Muscle of back (tissue), 13 donors: ENCODE measurements at places on chromosomes 5 and 9.

DNA sequence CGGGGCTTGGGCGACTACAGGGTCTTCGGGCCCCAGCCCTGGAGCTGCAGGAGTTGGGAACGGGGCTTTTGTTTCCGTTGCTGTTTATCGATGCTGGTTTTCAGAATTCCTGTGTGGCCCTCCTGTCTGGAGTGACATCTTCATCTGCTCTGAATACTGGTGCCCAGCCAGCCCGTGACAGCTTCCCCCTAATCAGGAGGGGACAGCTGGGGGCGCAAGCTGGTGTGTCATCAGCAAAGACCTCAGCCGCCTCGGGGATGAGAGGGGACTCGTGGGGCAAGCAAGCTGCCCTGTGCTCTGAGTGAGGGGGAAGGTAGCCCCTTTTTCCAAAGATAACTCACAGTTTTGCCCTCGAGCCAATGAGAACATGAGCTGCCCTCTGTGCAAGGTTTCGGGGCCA, 110.7 kb downstream of the RXRA start:
- no peak for DNase-seq

- no peak for DNase-seq
Measured at GRCh38 chr5:56922922-56923321, 13.5 kb downstream of the SETD9 start.

- DNase-seq = no peak
Measured at GRCh38 chr5:122311961-122312590, at the start of gene SNCAIP. Gene SNCAIP (plus strand): TSS chr5:122312237. CDS start chr5:122391135, 78,898 bp downstream.

GRCh38 chr5:1005904-1006655, 2.5 kb upstream of the NKD2 start:
- no peak for DNase-seq

DNA sequence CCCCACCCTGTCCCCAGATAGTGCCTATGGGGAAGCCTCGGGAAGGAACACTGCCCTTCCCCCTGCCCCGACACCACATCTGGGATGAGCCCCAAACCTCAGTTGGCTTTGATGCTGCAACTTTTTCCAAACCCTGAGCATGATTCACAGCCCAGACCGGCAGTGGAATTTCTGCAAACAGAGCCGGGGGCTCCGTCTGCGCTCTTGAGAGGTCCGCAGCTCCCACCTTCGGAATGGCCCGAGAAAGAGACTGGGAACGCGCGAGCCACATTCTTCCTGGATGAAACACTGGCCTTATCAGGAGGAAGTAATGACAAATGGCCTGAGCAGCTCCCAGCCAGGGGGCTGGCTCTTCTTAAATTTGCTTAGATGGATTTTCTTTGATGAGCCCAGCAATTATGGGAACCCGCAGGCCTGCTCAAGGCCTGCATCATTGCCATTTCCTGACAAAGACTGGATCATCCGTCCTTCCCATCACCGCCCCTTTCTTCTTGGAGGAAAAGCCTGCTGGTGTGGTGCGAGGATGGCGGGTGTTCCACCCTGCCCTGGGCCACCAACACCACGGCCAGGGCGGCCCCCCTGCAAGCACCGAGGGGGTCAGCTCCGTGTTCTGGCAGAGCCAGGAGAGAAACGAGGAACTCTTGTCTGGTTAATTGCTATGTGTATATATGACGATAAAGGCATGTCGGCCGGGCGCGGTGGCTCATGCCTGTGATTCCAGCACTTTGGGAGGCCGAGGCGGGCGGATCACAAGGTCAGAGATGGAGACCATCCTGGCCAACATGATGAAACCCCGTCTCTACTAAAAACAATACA, 38.8 kb upstream of the COL5A1 start:
- peak; percentile 79 for DNase-seq

DNA sequence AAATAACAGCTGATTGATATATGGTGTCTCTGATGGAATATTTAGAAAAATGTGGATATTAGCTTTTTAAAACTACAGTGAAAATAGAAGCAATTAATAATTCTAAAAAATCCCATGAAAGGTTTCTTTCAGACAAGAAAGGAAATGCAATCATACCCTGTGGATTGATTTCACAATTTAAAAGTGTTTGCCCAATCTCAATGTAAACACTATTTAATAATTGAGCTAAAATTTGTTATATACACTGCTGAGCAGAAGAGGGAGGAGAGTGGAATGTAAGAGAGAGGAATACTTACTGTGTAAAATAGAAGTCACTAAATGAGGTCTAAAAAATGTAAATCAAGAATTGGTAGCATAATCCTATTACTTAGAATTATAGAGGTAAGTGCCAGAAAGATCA, 76.9 kb downstream of the FEM1C start:
- DNase-seq = no peak

GRCh38 chr9:78221425-78221824, 14.4 kb upstream of the CEP78 start:
- no peak for DNase-seq

DNA sequence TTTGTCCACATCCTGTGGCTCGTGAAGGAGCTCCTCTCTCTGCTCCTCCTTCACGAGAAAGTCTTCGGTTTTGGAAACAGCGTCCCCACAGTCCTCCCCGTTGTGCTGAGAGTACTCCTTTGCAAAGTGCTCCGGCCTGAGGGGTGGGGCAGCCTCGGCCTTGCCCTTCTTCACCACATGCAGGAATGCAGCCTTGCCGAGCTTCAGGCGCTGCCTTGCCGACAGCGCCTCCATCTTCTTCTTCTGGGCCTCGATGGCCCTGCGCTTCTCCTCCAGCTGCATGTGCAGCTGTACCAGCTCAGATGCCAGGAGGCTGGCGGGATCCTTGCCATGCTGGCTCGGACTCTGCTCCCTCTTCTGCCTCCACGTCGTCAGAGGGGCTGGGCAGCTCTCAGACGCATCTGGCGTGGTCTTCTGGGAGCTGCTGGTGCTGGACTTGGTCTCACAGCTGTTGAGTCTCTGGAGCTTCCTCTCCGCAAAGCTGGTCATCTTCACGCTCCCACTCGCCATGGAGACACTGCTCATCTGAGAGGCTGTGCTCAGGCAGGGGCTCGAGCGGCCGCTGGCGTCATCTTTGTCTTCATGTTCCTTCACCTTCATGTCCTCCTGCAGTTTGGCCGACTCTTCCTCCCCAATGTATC, 85.5 kb downstream of the CAMSAP1 start:
- peak; percentile 58 for DNase-seq

GRCh38 chr5:107431998-107432397, 238.7 kb downstream of the EFNA5 start:
- DNase-seq = no peak

DNA sequence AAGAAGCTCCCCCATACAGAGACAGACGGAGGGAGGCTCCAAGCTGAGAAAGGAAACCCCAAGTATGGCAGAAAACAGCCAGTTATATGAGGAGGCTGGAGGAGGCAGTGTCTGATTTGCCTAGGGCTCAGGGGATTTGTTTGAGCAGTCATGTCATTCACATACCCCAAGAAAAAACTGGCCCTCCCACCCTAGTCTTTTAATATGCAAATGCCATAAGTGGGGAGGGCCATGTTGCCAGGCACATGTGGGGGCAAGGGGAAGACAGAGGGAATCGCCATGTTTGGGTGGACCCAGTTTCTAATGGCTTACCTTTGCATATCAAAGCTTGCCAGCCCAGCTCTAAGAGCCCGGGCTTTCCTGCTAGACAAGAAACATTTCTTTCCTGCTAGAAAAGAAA, 1163.8 kb downstream of the TAF11L14 start:
- no peak for DNase-seq

GRCh38 chr5:72648480-72648879, 141.3 kb upstream of the ZNF366 start:
- no peak for DNase-seq

DNA sequence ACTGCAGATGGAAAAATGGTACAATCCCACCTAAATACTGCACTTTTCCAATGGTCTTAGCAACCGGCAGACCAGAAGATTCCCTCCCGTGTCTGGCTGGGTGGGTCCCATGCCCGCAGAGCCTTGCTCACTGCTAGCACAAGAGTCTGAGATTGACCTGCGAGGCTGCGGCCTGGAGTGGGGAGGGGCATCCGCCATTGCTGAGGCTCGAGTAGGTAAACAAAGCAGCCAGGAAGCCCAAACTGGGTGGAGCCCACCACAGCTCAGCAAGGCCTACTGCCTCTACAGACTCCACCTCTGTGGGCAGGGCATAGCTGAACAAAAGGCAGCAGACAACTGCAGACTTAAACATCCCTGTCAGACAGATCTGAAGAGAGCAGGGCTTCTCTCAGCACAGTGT, 221.6 kb upstream of the CTNND2 start:
- DNase-seq = no peak

- no peak for DNase-seq
Measured at GRCh38 chr5:117621921-117622320, 1047.3 kb upstream of the SEMA6A start.

GRCh38 chr9:128554155-128554862, 1.9 kb downstream of the SPTAN1 start:
- peak; percentile 82 for DNase-seq

DNA sequence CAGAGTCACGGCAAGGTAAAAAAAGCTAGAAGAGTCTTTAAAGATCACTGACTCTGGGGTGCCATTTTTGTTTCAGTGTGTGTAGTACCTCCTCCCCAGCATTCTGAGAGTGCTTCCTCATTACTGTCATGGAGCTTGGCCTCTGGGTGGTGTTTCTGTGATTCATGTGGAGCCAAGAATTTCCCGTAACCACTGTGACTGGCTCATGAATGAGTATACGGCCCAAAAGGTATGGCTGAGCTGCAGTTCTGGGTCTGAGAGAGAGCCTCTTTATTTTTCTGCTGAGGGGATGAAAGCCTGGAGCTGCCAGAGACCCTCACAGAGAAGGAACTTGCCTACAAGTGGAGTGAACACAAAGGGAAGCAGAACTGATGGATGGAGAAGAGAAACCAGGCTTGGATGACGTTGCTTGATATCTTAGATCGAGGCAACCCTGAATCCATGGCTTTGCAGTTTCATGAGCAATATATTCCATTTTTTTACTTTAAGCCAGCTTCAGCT, 85.6 kb downstream of the PTTG1 start:
- DNase-seq = peak; percentile 26

DNA sequence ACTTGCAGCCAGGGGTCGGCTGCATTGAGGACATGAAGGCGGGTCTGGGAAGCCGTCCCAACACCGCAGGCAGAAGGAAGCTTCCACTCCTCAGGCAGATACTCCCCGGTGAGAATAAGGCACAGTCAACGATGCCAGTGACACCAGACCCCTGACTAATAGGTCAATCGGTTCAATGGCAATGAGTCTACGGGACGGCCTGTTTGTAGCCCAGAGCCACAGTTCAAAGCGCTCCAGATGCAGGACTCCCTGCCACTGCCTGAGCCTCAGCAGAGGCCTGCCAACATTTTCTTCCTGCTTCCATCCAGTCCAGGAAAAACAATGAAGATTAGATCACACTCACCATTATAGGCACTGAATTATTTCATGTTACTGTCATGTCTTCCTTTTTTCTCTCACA, 84.5 kb upstream of the SIMC1 start:
- no peak for DNase-seq

GRCh38 chr9:117411547-117411946, 3.3 kb downstream of the ASTN2 start:
- peak; percentile 31 for DNase-seq

- peak; percentile 34 for DNase-seq
Measured at GRCh38 chr5:159286420-159287035, 23.4 kb downstream of the UBLCP1 start.

- no peak for DNase-seq
Measured at GRCh38 chr5:38453506-38453905, 102.9 kb downstream of the LIFR start.

GRCh38 chr5:151493665-151494064, 46.3 kb downstream of the SLC36A1 start:
- DNase-seq = no peak
